CD4-positive, alpha-beta T cell treated with Interleukin-15 for 1 hour (primary cell): ENCODE measurements at places on chromosomes 7 and 10.

- no peak for DNase-seq
Observed at GRCh38 chr10:124944982-124945381, 3.1 kb downstream of the ZRANB1 start.

DNA sequence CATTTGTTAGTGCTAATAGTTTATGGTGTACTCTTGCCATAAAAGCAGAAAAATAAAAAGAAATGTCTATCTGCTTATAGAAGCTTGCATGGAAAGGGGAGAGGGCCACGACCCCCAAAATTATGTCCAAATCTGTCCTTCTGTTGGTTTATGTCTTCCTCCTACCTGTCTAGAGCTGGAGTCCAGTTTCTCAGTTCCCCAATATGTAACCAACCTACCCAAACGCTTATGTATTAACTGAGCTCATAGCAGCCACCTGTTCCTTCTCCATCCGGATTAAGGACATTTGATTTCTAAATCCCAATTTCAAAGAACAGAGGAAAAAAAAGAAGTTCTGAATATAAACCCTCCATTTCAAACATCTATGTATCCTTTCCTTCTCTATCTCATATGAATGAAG, 30.3 kb upstream of the TPK1 start:
- no peak for DNase-seq

DNA sequence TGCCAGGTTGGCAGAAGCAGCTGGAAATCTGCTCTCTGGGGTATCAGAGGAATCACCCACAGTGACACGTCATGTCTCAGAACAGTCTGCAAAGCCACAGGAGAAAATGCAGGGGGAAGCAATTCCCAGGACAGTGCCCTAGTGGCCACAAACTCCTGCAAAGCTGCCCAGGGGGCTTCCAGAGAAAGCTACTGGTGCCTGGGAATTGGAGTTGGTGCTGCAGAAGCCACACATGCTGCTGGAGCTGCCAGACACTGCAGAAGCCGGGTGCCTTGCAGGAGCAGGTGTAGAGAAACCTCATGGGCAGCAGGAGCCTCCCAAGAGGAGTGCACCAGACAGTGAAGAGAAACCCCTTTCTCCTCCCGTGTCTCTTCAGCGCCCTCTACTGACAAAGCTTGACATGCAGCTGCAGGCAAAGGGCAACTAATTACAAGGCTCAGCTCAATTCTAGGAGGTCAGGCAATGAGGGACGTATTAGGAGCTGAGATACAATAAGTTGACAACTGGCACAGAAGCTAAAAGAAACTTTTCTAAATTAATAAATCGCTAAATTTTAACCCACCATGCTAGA, 30.2 kb upstream of the NUB1 start:
- no peak for DNase-seq

GRCh38 chr7:24732646-24733413, 24.4 kb downstream of the GSDME start:
- DNase-seq = no peak

DNA sequence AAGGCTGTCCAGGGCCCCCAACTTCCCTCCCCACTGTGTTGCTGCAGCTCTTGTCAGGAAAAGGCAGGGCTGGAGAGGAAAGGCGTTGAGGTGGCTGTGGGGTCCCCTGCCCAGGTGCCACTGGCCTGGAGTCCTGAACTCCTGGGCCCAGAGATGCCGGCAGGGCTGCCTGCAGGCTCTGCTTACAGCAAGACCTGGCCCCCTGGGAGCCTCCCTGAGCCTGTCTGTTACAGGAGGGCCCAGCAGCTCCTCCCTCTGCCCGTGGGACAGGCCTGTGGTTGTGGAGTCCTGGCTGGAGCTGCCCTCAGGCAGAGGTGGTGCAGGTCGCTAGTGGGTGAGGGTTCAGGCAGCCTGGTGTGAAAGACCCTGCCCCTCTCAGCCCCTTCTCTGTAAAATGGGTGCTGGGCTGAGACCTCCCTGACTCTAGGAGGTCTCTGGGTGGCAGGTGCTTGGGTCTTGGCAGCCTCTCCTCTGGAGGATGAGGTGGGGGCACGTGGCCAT, 9.9 kb downstream of the ANTXRL start:
- DNase-seq = no peak

DNA sequence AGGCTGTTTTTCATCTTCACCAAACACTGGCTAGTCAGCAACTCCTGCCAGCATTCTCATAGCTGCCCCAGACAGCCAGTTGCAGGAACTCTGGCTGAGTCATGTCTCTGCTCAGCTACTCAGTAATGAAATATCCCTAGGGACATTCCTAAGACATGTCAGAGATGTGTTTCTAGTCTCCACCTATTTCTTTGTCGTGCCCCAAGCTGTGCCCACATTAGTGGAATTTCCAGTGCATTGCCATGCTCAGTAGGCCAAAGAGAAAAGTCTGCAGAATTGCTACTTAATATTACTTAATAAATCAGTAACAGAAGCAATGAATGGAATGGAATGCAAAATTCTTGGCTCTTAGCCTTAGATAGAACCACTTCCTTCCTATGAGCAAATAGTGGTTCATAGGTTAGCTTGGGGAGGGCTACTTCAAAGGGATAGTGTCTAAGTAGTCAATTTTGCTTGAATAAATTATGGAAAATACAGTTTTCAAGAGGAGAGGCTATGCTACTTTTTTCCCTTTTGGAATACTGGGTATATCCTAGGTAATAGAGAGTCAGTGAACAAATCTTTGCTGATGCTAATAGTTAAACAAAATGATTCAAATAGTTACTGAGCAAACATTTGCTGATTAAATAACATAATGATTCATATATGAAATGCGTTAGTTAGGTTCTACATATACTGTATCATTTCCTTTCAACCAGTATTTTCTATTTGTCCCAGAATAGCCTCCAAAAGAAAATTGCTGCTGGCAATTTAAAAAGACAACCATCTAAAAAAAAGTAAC, 23.6 kb upstream of the SEMA3C start:
- no peak for DNase-seq

DNA sequence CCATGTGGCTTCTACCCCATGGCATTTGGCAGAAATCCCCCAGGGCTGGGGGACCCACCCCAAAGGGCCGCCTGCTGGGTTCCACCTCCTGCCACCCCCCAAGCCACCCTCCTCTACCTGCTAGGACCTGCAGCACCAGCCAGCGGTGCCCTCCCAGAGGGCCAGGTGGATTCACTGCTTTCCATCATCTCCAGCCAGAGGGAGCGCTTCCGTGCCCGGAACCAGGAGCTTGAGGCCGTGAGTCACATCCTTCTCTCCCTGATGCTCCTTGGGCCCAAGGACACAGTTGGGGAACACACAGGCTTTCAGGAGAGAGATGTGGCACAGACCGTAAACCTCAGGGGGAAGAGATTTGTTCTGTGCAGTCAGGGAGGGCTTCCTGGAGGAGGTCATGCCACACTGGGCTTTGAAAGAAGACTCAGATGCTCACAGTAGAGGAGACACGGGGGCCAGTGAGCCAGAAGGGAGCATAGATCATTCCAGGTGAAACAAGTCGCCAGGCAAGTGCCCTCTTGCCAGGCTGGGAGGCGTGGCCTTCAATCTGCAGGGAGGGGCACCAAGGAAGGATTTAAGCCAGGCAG, 11.5 kb upstream of the SH2B2 start:
- DNase-seq = no peak

DNA sequence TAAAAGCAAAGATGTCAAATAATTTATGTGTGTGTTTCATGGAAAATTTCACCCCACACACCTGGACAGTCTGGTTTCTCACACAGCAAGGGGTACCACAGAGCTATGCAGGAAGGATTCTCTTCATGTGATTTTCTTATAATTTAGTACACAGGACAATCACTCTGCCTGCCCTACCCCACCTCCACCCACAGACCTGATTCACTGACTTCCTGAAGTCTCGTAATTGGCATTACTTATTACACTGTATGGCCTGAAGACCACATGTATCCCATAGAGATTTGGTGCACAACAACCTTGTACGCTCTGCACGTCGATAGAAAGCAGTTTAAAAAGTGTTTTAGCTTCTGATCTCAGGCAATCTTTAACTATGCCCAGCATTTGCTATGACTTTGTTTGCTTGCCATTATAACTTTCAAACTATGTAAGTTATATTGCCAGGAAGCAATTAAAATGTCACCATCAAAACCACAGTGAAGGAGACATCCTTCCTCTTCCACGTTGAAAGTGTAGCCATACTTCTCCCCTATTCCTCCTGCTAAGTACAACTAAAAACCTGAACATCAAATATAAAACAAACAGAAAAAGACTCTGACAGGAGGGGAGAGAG, 279.4 kb upstream of the IMMP2L start:
- DNase-seq = no peak

DNA sequence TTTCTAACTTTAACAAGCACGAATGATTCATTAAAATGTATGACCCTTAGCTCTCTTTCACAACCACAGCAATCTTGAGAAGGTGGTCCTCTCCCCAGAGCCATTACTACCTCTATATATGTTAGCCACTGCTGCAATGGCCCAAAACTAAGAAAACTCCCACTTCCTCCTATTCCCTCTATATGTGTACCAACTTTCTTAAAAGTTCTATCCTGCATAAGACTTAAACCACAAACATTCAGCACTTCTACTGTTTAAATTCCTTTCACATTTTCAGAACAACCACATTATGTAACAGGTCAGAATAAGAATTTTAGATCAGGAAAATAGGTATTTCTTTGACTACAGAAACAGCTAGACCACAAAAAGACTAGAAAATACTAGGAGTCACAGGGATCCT, 36.2 kb downstream of the WASL start:
- DNase-seq = no peak

DNA sequence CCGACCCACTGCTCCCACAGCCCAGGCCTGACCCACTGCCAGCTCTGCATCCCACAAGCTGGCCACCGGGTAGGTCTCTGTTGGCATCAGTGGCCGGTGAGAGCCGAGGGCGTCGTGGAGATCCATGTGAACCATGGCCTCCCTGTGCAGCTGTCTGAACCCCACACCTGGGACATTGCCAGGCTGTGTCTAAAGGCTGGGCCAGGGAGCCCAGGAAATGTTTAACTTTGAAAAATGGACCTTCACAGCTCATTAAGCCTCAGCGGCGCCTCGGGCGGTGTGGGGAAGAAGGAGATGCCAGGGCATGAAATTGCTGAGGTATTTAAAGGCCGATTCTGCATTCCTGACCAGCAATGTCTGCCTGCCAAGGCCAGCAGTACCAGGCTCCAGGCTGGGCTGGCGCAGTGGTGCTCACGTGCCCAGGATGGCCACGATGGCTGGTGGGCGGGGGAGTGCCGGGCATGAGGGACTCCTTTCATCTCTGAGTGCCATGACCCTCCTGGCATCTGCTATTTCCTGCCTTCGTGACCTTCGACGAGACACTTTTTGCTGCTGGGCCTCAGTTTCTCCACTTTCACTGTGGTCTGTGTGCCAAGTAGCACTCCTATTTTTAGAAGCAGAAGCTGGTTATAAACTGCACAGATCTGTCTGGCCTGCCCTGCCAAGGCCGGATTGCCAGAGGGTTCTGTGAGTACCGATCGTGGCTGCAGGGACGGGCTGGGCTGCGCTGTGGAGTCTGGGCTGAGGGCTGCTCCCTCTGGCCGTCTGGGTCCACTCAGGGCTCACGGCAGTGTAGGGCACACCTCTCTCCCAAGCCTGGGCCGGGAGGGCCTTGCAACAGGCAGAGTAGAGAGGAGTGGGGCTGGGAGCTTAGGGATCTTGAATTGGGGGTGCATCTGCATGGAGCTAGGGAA, 21.8 kb downstream of the ELFN1 start:
- no peak for DNase-seq
